IMR-90 (cell line): ENCODE measurements at places on chromosomes 5 and 9.

DNA sequence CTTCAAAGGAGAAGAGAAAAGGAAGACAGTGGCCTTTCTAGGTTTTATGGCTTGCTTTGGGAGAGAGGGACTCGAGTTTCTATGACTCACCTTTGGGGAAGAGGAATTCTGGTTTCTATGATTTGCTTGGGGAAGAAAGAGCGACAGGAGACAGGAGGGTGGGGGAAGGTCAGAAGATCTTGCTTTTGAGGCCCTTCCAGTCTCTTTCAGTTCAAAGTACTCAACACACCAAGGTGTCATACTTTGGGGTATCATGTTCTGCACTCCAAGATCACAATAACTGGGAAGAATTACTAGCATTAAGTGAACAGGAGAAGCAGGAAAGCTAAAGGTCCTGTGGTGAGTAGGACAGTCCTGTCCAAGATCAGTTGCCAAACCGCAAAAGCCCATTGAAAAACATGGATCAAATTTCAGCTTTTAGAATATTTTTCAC, 324.5 kb downstream of the ARHGEF28 start:
- peak; percentile 21 for DNase-seq
- no peak overlapping the region for H3K4me3 ChIP-seq
- H3K36me3 ChIP-seq = no peaks in the 10 kb centered on the region

GRCh38 chr9:26357803-26358344, 534.7 kb downstream of the CAAP1 start:
- H3K4me3 ChIP-seq = no peak overlapping the region
- no peaks in the 10 kb centered on the region for H3K4me1 ChIP-seq
- no peaks in the 10 kb centered on the region for H3K27me3 ChIP-seq
- no peak for DNase-seq
- H3K36me3 ChIP-seq = no peaks in the 10 kb centered on the region

DNA sequence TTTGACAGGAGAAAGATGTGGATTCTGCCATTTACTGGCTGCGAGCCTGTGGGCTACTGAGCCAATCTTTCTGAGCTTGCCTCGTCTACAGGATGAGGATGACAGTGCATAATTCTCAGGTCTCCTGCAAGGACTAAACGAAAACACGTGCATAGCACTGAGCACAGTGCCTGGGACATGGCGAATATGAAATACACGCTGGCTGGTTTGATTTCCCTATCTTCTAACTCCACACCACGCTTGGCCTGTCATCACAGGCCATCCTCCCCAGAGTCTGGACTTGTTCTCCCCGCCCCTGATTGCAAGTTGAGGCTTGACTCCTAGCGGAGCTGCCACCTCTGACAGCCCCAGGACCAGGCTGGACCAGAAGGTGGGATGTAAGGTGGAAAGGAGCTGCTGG, 37.9 kb downstream of the ARPC5L start:
- peaks cover 23% of the 10 kb centered on the region for H3K36me3 ChIP-seq
- no peak overlapping the region for H3K27ac ChIP-seq
- H3K27me3 ChIP-seq = no peaks in the 10 kb centered on the region
- no peak for DNase-seq
- 0 out of 2 replicates have a peak, but pooled peaks cover 2% of the 10 kb centered on the region for H3K4me1 ChIP-seq
- no peak overlapping the region for H3K4me3 ChIP-seq

DNA sequence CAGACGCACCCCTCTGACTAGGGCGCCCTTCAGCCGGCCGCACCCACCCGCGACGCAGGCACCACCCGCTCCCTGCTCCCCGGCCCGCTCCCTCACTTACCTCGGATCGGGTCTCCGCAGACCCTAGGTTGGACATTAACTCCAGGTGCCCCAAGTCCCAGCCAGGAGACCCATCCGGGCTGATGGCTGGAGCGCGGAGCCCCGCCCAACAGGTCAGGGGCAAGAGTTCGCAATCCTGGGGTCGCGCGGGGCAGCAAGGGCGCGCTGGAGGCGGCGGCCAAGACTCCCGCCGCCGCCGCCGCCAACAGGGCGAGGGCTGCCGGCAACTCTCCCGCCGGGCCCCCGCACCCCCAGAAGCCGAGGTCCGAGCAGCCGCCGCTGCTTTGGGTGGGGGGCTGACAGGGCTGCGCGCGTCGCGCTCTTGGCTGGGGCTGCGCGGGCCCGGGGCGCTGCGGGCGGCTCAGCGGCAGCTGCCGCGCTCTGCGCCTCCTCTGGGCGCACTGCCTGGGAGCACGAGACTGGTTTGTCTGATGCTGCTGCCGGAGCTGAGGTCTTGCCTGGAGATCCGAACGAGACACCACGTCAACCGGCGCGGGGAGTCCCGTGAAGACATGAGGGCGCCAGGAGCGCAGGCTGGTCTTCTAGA, at the start of gene GDNF:
Gene GDNF (minus strand): TSS at position 635 of the 646 bp plus-strand sequence. CDS start 5,245 bp downstream, outside the sequence.
- peak; percentile 73 for DNase-seq
- peaks cover 5% of the 10 kb centered on the region for H3K4me1 ChIP-seq
- peak within 1 kb of the TSS; percentile 53 for H3K4me3 ChIP-seq
- peaks cover 16% of the 10 kb centered on the region; the same call in 1 of the 2 replicates for H3K27me3 ChIP-seq

- H3K27ac ChIP-seq = no peak overlapping the region
- H3K36me3 ChIP-seq = no peaks in the 10 kb centered on the region
- peaks cover 3% of the 10 kb centered on the region; the same call in 1 of the 2 replicates for H3K4me1 ChIP-seq
- H3K4me3 ChIP-seq = no peak overlapping the region
- no peaks in the 10 kb centered on the region for H3K27me3 ChIP-seq
- peak; percentile 69 for DNase-seq
Observed at GRCh38 chr5:91272858-91273257, 110.3 kb downstream of the ARRDC3 start.

GRCh38 chr5:13843175-13843846, 101.2 kb downstream of the DNAH5 start:
- H3K27me3 ChIP-seq = no peaks in the 10 kb centered on the region
- H3K27ac ChIP-seq = no peak overlapping the region
- no peak for DNase-seq
- no peaks in the 10 kb centered on the region for H3K4me1 ChIP-seq
- no peak overlapping the region for H3K4me3 ChIP-seq
